ENCODE measurements at places on chromosomes 6 and 20.

GRCh38 chr6:56764081-56764566 lies 121.4 kb upstream of the DST start:
- peak; percentile 74 for DNase-seq

DNA sequence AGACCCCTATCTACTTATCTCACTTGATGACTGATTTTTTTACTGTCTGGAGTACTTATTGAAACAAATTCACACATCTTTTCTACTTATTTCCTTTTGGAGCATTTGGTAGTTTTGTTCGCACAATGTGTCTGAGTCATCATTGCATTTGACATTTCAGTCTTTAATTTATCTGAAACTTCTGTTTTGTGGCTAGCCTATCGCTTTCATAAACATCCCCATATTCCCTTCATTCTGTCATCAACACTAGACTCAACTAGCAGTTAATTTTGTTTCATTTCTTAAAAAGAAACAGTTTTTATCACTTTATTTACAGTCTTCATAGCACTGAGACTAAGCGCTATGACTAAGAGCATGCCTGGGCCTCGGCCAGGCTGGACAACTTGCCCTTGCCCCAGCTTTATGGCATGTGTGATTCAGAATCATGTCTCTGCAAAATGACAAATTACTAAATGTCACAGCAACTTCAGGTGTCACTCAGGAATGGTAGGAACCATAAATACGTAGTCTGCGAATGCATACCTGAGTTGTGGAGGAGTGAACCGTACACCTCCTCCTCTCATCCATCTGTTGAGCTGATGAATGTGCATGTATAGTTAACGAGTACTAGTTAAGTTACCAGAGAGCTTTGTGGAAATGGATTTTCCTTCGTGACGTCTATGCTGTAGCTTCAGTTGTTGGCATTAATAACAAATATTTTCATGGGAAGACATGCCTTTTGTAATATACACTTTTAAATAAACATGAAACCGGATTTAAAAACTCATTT lies 16.2 kb downstream of the L3MBTL3 start:
- peak; percentile 65 for DNase-seq

- DNase-seq, result peak; percentile 61
Measured at GRCh38 chr20:33993576-33994221, at the start of gene RALY. RALY (plus strand) TSS chr20:33993911; CDS start chr20:34072075, 78,164 bp downstream.

GRCh38 chr20:62739067-62739466 lies 30.4 kb downstream of the NTSR1 start:
- DNase-seq, result no peak

GRCh38 chr6:125949069-125949468 lies 7.5 kb upstream of the HINT3 start:
- DNase-seq, result no peak

- DNase-seq, result peak; percentile 64
Measured at GRCh38 chr20:25005220-25005619, 12.7 kb upstream of the APMAP start.

GRCh38 chr6:135137826-135138225 lies 43.3 kb upstream of the MYB start:
- DNase-seq, result no peak

DNA sequence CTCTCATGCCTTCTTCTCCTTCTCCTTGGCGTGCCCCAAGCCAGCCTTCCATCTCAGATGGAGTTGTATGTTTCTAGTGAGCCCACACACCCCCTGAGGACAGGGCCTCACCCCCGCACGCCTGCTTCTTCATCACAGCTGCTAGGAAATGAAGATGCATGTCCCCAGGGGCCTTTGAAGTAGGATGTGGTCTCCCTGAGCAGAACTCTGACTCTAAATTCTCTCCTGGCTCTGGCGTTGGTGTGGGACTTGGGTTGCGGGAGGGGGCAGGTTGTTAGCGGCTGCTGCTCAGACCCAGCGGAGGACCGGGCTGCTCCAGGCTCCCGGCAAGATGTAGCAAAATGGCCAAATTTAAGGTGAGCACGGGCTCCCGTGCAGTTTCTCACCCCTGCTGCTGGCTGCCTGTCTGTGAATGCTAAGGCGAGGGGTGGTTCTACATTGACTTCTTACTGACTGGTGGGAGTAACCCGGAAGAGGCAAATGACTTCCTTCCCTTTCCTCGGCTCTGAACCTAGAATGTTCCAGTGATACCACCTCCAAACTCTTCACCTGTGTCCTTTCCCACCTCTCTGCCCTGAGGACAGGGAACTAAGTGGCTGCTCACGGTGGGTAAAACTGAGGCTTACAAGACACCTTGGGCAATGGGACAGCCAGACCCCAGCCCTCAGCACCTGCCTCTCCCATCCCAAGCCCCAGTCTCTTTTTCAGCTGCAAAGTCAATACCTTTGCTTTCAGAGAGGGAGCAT lies 8.8 kb downstream of the SYNJ2 start:
- DNase-seq, result peak; percentile 48

DNA sequence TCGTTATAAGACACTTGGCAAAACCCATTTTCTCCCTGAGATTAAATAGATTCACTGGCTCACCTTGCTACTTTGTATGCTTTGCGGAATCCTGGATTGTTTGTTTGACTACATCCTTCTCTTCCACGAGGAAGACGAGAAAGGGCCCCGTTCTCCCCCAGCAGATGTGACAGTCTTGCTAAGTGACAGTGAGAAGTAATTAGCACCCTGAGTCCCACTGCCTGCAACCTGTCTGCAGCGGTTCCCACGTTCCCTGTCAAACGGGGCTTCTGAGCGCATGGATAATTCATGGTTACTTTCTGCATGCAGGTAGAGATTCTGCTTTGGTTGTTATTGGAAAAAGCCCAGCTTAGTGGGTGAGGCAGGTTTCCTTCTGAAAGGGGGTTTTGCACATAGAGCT lies 163.7 kb downstream of the CDH26 start:
- no peak for DNase-seq

DNA sequence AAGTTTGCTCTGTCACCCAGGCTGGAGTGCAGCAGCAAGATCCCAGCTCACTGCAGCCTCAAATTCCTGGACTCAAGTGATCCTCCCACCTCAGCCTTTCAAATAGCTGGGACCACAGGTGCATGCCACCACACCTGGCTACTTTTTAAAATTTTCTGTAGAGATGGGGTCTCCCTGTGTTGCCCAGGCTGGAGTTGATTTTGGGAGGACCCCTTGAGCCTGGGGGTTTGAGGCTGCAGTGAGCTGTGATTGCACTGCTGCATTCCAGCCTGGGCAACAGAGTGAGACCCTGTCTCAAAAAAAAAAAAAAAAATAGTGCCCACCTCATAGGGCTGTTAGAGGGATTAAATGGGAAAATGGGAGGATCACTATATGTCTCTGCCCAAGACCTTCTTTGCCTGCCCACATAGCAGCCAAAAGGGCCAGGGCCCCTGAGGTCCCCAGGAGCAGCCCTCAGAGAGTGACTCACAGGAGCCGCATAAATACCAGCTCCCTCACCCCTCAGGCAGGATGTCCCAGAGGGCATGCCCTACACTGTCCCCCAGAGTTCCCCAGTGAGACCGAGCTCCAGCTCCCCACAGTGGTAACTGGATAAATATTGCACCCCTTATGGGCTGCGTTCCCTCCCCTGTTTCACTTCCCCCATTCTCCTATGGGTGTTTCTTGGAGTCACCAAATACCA lies 11.7 kb upstream of the MDGA1 start:
- no peak for DNase-seq

Data from choroid plexus epithelial cell (primary cell).